ENCODE measurements at places on chromosomes 4 and X.

DNA sequence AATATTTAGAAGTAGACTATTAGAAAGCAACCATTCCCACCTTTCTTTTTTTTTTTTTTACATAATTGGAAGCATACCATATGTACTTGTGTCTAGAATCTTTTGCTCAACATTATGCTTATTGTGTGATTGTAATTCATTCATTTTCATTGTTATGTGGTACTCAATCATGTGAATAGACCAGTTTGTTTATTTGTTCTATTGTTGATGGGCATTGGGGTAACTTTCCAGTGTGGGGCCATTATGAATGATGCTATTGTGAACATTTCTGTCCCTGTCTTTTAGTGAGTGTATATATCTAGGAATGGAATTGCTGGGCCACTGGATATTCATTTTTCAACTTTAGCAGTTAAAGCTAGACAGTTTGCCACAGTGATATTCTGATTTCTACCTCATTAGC lies 62.5 kb upstream of the MCUB start:
- H3K4me1 ChIP-seq = no peaks in the 10 kb centered on the region
- H3K27ac ChIP-seq = no peak overlapping the region
- no peak for DNase-seq
- no peak overlapping the region for H3K4me3 ChIP-seq

DNA sequence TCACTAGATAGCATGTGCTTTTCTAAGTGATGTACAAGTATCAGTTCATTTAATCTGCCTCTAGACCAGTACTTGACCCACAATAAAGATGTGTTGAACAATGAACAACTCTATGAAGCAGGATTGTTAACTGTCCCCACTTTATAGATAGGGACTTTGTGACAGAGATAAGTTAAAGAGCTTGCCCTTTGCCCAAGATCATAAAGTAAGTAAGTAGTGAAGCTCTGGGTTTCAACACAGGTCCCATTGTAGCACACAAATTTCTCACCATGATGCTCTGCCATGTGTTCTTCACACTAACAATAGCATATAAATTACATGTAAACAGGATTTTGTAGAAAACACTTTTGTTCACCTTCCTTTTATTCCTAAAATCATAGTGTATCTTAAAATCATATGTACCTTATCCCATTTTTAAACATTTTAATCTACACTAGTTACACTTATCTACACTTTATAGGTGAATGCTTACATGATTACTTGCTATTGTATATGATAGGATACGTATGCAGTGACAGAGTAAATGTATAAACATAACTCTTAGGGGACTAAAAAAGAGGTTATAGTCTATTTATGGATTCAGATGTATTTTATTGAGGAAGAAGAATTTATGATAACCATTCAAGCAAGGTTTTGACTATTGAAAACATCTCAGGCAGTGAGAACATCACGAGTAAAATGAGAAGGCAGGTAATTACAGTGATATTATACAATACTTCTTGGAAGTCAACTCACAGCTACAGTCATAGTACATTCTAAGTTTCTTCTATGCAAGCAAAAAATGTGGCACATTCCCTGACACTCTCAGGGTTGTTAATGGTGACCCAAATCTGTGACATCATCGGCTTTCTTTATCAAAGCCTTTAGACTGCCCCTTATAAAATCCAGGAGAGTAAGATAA lies 2275.1 kb downstream of the PCDH7 start:
- H3K4me1 ChIP-seq = no peaks in the 10 kb centered on the region
- no peaks in the 10 kb centered on the region for H3K36me3 ChIP-seq
- no peak overlapping the region for H3K27ac ChIP-seq
- H3K27me3 ChIP-seq = peaks cover 1% of the 10 kb centered on the region

GRCh38 chrX:4277122-4277521 lies 563.7 kb upstream of the PRKX start:
- H3K4me1 ChIP-seq = no peaks in the 10 kb centered on the region
- no peaks in the 10 kb centered on the region for H3K36me3 ChIP-seq
- H3K27me3 ChIP-seq = no peaks in the 10 kb centered on the region
- no peak for DNase-seq
- no peak overlapping the region for H3K27ac ChIP-seq
- H3K4me3 ChIP-seq = no peak overlapping the region

DNA sequence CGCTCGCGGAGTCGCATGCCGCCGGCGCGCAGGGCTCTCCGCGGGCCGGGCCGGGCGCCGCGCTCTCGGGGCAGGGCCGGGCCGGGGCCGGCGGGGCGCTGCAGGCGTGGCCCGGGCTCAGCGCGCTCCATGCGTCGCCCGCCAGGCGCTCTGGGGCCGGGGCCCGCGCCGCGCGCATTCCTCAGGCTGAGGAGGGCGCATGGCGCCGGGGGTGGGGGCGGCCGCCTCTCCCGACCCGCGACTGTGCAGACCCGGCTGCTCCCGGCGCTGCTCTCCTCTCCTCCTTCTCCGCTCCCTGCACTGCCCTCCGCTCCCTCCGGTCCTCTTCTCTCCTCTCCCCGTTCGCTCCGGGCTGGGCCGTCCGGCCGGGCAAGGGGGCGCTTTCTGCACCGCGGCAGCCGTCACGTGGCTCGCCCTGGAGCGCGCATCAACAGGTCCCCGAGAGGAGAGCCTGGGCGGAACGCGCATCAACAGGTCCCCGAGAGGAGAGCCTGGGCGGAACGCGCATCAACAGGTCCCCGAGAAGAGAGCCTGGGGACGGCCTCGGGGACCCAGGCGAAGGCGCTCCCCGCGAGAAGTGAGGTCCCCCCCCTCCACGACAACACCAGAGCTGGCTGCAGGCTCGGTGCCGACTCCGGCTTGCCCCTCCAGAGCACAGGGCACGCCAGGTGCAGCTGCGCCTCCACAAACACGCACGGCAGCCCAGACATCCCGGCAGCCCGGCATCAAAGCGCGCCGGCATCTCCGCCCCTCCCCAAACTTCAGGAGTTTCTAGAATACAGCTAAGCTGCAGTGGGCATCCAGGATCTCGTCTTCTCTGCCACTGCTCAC lies 12.9 kb downstream of the PPP2R3B start:
- H3K4me3 ChIP-seq = peak overlapping the region; percentile 85
- H3K27me3 ChIP-seq = peaks cover 20% of the 10 kb centered on the region
- H3K4me1 ChIP-seq = peaks cover 8% of the 10 kb centered on the region
- no peak overlapping the region for H3K27ac ChIP-seq
- H3K36me3 ChIP-seq = peaks cover 4% of the 10 kb centered on the region
- peak; percentile 61 for DNase-seq

DNA sequence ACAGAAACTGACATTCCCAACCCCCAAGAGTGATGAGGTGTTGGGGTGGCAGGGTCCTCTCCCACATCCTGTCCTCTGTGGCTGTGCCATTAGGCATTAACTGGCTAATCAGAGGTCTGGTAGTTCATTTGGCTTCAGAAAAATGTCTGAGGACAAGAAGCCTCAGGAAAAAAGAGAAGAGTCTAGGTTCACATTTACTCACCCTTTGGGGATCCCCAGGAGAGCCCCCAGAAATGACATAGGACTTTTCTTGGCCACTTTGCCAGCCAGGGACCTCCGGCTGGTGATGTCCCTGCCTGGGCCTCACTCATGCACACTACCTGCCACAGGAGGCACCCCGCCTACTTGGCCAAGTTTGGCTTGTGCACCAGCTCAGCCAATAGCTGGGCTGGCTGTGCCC lies 173.0 kb downstream of the RBM46 start:
- no peaks in the 10 kb centered on the region for H3K27me3 ChIP-seq
- no peaks in the 10 kb centered on the region for H3K4me1 ChIP-seq
- no peaks in the 10 kb centered on the region for H3K36me3 ChIP-seq
- H3K4me3 ChIP-seq = no peak overlapping the region
- DNase-seq = no peak

Data from glutamatergic neuron (in vitro differentiated cells).